Activated naive CD4-positive, alpha-beta T cell treated with anti-CD3 and anti-CD28 coated beads, Interleukin-2, amount 50 U/mL, for 72 hours (primary cell): ENCODE measurements at places on chromosomes 2 and 18.

- DNase-seq, result no peak
Measured at GRCh38 chr18:10928772-10929373, 220.5 kb downstream of the PIEZO2 start.

DNA sequence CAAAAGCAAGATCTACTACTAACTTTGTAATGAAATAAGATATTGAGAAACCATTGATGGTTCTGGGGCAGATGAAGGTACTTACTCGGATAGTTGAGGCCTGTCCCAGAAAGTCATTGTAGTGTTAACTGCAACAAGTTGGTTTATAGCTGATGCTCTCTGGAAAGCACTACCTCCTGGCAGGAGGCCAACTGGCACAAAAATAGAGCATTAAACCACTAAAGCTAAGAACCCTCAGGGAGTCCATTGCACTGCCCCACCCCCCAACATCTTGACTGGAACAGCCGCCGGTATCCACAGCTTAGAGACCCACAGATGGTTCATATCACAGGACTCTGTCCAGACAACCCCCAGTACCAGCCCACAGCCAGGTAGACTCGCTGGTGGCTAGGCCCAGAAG is 552.5 kb upstream of the CRIM1 start:
- DNase-seq, result no peak

DNA sequence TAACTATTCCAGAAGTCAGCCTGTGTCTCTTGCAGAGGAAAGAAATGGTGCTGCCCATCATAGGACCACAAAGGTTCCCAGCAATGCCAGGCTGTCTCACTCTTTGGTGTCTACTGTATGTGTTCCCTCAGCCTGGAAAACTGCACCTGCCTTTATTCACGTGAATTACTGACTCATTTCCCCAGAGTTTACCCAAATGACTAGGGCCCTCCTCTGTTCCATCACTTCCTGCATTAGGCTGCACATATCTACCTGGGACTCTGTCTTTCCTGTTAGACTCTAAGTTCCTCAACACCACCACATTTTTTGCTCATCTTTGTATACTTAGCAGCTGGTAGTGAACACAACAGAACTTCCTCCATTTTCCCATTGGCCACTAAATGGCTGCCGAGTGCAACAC is 188.3 kb downstream of the FHOD3 start:
- no peak for DNase-seq

GRCh38 chr2:74017223-74017622 is 32.5 kb downstream of the TET3 start:
- no peak for DNase-seq

GRCh38 chr2:149739171-149739882 is 151.8 kb upstream of the MMADHC start:
- DNase-seq, result no peak

- DNase-seq, result no peak
Measured at GRCh38 chr2:144998435-144998834, 478.5 kb upstream of the ZEB2 start.

DNA sequence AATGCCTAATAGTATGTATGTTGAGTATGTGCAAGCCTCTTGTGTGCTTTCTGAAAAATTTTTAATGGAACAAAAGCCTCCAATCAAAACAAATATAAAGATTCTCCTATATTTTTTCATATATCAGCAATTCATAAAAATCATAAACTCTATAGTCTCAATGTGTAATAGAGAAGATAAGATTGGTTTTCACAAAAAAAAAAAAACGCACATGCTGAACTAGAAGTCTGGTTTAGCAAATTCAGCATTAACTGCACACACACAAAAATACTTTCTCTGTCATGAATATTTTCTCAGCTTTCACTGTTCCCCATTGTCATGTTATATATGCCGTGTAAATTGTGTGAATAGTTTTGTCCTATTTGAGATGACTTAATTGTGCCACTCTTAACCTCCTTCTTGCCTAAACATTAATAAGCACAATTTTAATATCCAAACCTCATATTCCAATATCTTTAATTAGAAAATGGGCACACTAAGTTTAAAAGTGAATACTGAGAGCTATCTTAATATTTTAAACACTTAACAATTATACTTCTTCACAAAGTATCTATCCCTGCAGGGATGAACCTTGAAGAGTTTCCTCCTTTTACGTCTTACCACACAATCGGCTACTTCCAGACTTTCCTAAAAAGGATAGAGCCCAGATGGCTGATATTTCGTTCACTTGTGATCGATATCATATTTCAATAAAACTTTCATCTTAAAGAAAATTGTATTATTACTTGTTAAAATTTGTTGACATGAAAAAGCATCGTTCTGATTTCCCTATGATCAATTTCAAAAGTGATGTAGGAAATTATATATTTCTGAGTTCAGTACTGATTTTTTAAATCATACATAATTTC is 242.7 kb downstream of the TCF4 start:
- no peak for DNase-seq

- DNase-seq, result no peak
Measured at GRCh38 chr2:231795525-231796327, 9.5 kb downstream of the COPS7B start.

GRCh38 chr18:44967599-44967998 is 286.9 kb downstream of the SETBP1 start:
- DNase-seq, result no peak

DNA sequence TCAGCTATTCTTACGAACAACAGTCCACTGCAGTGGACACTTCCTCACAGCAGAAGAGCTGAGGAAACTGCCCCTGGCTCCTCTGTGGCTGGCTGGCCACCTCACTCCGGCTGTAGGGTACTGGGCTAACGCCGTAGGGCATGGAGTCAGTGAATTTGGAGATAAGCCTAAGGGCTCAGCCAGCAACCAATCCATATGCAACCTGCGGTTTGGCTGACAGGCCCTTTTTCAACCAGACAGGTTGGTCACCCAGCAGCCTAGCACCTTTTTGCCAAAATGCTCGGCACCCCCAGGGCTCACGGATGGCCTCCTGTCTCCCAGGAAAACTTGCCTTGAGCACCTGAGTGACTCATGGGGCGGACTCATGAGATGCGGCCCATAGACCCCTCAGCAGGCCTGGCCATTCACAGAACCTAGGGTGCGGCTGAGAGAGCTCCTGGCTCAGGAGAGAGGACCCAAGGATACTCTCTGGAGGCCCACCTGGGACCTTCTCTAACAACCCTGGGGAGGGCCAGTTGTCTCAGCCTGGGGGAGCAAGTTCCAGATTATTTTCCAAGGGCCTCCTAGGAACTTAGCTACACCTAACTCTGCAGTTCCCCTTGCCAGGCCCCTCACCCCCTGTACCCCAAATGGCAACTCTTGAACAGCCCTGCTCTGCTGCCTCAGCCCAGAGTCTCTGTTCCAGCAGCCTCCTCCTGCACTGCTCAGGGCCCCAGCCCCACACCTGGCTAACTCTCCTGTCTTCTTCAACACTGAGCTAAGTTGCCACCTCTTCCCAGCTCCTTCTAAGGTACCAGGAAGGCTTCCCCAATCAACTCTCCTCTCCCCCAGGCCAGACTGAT is 252.1 kb downstream of the CYP26B1 start:
- DNase-seq, result no peak

GRCh38 chr18:63882333-63883141 is 5.0 kb upstream of the SERPINB2 start:
- DNase-seq, result no peak

DNA sequence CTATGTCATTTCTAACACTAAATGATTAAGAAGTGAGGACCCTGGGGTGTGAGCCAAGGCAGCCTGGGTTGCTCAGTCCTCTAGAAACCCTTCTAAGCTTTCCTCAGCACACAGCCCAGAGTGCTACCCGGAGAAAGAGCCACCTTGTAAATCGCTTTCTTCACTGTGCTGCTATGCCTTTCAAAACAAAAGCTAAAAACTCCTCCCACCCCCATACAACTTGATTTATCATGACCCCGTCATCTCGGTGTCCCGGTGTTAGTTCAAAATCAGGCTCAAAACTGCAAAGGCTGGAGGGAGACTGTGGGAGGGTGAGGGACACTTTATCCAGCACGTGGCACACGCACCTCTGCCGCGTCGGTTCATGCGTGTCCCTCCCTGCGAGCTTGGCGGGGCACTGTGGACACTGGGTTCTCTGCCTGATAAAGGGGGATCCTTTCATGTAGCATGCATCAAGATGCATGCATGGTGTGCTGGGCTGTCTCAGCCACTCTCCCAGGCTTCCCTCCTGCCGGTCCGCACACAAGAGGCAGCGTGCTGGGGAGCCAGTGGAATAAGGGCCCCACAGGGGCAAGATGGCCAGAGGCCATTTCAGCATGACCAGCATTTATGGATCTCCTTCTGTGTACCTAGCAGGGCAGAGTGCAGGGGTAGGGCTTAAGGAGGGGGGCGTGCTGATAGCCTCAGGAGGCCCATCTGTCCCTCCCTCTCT is 170.4 kb downstream of the SMAD7 start:
- DNase-seq, result no peak

- no peak for DNase-seq
Measured at GRCh38 chr2:152716805-152717227, 445 bp downstream of the PRPF40A start.
